ENCODE measurements at places on chromosomes 12 and 14. TPM values are rescaled to one million over a fixed set of nuclear protein-coding genes. Genes with fewer than 3 reads are reported as not detected.

DNA sequence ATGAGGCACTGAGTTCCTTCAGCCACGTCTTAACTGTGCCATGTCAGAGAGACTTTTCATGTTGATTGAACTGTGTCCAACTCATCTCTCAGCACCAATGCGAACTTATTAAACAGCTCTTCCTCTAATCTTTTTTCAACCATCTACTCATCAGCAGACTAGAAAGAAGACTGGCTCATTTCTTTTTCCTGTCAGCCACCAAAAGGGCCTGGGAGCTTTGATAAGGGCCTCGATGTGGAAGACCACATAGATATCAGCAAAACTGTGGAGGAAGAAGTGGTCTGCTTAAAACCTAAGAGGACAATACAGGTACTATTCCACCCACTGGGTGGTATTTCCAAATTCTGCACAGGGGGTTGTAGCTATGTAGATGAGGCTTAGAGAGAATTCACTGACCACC is 3.6 kb upstream of the PLXNC1 start:
- H3K36me3 ChIP-seq = no peaks in the 10 kb centered on the region
- H3K4me1 ChIP-seq = peaks cover 3% of the 10 kb centered on the region
- DNase-seq = no peak
- H3K27ac ChIP-seq = no peak overlapping the region

GRCh38 chr12:67920413-67920812 is 68.8 kb upstream of the IFNG-AS1 start:
- H3K4me1 ChIP-seq = peaks cover 29% of the 10 kb centered on the region
- H3K27ac ChIP-seq = peak overlapping the region; percentile 35
- no peaks in the 10 kb centered on the region for H3K36me3 ChIP-seq
- H3K4me3 ChIP-seq = no peak overlapping the region

DNA sequence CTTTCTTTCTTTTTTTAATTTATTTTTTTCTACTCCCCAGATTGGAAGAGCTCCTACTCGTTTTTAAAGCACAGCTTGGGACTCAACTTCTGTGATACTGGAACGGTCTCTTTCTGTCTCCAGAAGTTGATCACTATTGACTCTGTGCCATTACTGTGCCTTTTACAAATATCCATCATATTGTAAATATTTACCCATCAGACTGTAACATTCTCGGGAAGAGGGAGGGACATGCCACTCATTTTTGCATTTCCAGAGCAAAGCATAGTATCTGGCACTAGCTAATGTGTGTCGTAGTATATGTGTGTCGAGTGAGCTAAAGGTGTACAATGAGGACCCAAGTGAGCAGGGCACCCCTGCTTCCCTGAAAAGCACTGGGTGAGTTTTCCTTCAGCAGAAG is 24.0 kb upstream of the GSG1 start:
- peaks cover 49% of the 10 kb centered on the region for H3K4me1 ChIP-seq
- no peaks in the 10 kb centered on the region for H3K27me3 ChIP-seq
- no peak overlapping the region for H3K4me3 ChIP-seq
- H3K36me3 ChIP-seq = no peaks in the 10 kb centered on the region
- DNase-seq = no peak

GRCh38 chr14:77204459-77204771 is 22.8 kb downstream of the TMEM63C start:
- no peak overlapping the region for H3K27ac ChIP-seq
- peaks cover 42% of the 10 kb centered on the region for H3K27me3 ChIP-seq
- H3K36me3 ChIP-seq = no peaks in the 10 kb centered on the region
- H3K4me3 ChIP-seq = no peak overlapping the region
- no peak for DNase-seq
- H3K4me1 ChIP-seq = no peaks in the 10 kb centered on the region

- no peak overlapping the region for H3K27ac ChIP-seq
- H3K4me1 ChIP-seq = peaks cover 17% of the 10 kb centered on the region
Measured at GRCh38 chr12:10607885-10608458, 5.4 kb downstream of the MAGOHB start.

DNA sequence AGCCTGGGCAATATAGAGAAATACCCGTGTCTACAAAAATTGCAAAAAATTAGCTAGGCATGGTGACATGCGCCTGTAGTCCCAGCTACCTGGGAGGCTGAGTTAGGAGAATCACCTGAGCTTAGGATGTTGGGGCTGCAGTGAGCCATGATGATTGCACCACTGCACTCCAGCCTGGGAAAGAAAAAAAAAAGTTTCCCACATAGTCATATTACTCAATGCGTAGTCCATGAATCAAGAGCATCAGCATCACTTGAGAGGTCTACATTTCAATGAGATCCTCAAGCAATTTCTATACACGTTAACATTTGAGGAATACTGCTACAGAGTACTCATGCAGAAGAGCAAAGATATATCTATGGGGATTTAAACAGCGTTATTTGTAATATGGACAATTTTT is 5.2 kb upstream of the LRRC23 start:
- H3K4me3 ChIP-seq = no peak overlapping the region
- no peaks in the 10 kb centered on the region for H3K36me3 ChIP-seq
- no peak for DNase-seq
- H3K27ac ChIP-seq = no peak overlapping the region
- H3K27me3 ChIP-seq = no peaks in the 10 kb centered on the region
- no peaks in the 10 kb centered on the region for H3K4me1 ChIP-seq

DNA sequence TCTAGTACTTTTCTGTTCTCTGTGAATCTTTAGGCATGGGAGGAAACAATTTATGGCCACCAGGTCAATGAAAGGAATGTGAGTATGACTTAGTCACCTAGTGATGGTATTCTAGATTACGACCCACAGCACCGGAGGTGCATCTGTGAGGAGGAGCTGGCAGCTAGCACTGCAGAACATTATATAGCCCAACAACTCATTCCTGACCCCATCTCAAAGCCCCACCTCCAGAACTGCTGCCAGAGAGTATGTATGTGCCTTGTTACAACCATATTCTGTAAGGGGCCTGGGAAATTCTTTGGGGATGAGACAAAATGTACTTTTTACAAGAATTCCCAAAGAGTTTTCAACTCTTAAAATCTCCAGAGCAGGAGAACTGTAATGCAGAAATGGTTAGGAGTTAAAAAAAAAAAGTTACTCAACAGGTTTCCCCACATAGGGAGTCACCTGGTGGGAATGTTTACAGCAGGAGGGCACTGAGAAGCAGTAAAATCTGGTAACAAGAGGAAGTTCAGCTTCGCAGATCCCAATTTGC is 34.9 kb upstream of the CERS5 start:
- DNase-seq = no peak
- peak overlapping the region; percentile 98 for H3K27ac ChIP-seq
- peak overlapping the region; percentile 32 for H3K4me3 ChIP-seq
- peaks cover 31% of the 10 kb centered on the region for H3K36me3 ChIP-seq
- H3K4me1 ChIP-seq = peaks cover 31% of the 10 kb centered on the region

DNA sequence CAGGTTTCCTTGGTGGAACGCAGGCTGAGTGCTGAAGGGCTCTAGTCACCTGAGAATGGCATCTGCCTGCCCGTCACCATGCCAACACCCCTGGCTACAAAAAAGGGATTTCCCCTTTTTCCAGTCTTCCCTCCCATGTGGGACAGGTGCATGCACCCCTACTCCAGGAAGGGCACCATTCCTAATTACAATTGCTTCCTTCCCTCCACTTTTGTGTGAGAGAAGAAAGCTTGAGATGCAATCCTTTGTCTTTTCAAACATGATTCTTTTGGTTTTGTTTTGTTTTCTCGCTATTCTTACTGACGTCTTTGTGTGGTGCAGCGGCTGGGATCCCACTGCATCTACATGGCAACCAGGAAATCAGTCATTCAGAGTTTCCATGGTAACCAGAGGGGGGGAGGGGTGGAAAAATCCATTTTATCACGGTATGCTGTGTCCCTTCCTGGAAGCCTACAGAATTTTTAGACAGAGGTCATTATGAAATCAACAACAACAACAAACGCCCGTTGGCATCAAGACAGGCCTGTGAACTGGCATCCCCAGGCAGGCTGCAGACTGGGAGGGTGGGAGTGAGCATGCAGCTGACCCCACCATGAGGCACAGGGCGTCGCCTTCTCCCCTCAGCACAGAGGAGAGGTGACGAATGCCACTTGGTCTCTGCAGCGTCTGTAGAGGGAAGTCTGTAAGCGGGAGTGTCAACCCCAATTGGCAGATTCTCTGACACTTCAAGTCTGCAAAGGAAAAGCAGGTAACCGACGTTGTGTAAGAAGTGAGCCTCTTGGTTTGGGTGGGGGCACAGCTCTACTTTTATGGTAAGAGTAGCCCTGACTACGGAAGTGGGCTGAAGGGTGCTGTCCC is 13.6 kb upstream of the GNG2 start:
- H3K27ac ChIP-seq = no peak overlapping the region
- no peaks in the 10 kb centered on the region for H3K36me3 ChIP-seq
- H3K4me3 ChIP-seq = peak overlapping the region; percentile 9
- no peak for DNase-seq
- no peaks in the 10 kb centered on the region for H3K27me3 ChIP-seq

- peaks cover 40% of the 10 kb centered on the region for H3K36me3 ChIP-seq
- H3K27ac ChIP-seq = no peak overlapping the region
- no peaks in the 10 kb centered on the region for H3K27me3 ChIP-seq
- DNase-seq = no peak
- peaks cover 6% of the 10 kb centered on the region for H3K4me1 ChIP-seq
- no peak overlapping the region for H3K4me3 ChIP-seq
Measured at GRCh38 chr12:119749666-119750065, 81.7 kb downstream of the PRKAB1 start.

DNA sequence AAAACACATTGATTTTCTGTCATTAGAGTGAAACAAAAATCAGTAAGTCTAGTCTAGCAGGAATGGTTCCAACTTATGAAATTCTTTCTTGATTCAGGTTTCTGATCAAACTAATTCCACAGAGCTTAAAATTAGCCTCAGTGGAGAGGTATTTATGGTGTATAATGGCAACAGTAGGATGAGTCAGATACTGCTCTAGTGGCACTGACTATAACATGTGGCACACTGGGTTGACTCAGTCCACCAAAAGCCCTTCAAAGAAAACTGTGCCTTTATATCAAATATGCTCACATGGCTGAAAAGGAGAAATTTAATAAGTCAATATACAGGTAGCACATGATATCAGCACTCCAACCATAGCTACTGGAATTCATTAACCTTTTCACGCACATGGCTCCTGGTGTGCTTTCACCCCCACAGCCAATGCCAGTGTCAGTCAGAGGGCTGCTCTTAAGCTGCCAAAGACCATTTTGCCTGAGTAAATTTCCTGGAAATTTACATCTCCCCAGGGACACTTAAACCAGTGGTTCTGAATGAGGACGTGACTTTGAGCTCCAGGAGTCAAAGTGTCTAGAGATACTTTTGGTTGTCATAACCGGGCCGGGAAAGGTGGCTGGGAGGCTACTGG is 21.7 kb upstream of the CATSPERB start:
- no peak overlapping the region for H3K27ac ChIP-seq
- no peak for DNase-seq
- H3K4me1 ChIP-seq = peaks cover 12% of the 10 kb centered on the region
- peaks cover 6% of the 10 kb centered on the region for H3K27me3 ChIP-seq
- H3K36me3 ChIP-seq = no peaks in the 10 kb centered on the region
- H3K4me3 ChIP-seq = no peak overlapping the region

- no peaks in the 10 kb centered on the region for H3K4me1 ChIP-seq
- DNase-seq = no peak
- H3K27ac ChIP-seq = no peak overlapping the region
Measured at GRCh38 chr14:98580131-98580678, 691.8 kb downstream of the BCL11B start.

DNA sequence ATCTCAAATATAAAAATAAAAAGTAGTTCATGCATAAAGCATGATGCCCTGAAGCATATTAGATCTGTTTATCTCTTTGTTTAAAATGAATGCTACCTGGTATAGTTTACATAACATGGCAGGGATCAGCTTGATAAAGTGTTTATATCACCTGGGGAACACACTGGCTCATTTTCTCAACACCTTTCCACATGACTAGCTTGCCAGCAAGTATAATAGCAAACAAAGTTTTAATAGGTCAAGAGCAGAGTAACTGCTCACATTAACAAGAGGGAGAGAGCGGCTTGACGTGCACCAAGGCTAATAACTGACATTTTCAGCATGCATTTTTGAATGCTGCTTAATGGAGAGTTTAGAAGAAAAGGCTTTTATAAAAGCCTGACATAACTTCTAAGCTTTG is 246.4 kb downstream of the EGLN3 start:
- peaks cover 61% of the 10 kb centered on the region for H3K27me3 ChIP-seq
- no peak for DNase-seq
- no peak overlapping the region for H3K27ac ChIP-seq
- H3K4me1 ChIP-seq = peaks cover 9% of the 10 kb centered on the region
- H3K36me3 ChIP-seq = no peaks in the 10 kb centered on the region
- no peak overlapping the region for H3K4me3 ChIP-seq

- H3K36me3 ChIP-seq = no peaks in the 10 kb centered on the region
- H3K4me1 ChIP-seq = no peaks in the 10 kb centered on the region
- DNase-seq = no peak
- no peak overlapping the region for H3K27ac ChIP-seq
- H3K27me3 ChIP-seq = peaks cover 41% of the 10 kb centered on the region
Measured at GRCh38 chr14:30861200-30861599, 13.2 kb upstream of the COCH start.

GRCh38 chr12:13023811-13024530 is 20.2 kb upstream of the FAM234B start:
- no peaks in the 10 kb centered on the region for H3K4me1 ChIP-seq
- no peak for DNase-seq
- H3K27me3 ChIP-seq = no peaks in the 10 kb centered on the region
- no peaks in the 10 kb centered on the region for H3K36me3 ChIP-seq
- H3K4me3 ChIP-seq = no peak overlapping the region

- no peak overlapping the region for H3K4me3 ChIP-seq
- peaks cover 9% of the 10 kb centered on the region for H3K27me3 ChIP-seq
- peaks cover 6% of the 10 kb centered on the region for H3K4me1 ChIP-seq
- DNase-seq = no peak
Measured at GRCh38 chr14:50823051-50823761, 7.8 kb downstream of the NIN start.

GRCh38 chr12:16407346-16407745 is 59.9 kb downstream of the MGST1 start:
- H3K27me3 ChIP-seq = no peaks in the 10 kb centered on the region
- no peak overlapping the region for H3K27ac ChIP-seq
- H3K4me3 ChIP-seq = no peak overlapping the region
- DNase-seq = no peak

DNA sequence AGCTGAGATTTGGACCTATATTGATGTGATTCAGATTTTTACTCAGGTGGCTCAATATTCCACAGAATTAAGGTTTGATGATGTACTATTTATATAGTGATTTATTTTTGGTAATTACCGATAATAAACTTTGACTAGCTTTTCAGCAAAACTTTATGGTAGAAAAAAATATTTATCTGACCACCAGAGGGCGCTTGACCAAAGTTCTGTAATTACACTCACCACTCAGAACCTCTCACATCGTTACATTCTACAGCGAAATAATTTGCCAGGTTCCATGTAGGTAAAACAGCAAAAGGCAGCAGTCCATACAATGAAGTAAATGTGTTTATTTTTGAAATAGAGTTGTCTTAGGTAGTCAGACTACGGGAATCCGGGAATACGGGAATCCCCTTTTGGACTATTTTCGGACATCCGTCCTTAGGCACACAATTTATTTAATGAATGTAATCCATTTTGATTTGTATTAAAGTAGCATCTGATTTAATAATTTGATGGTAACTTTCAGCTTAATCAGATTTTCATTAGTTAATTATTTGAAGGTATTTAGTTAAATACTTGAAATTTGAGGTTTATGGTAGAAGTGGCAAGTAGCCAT is 143.0 kb upstream of the DDHD1 start:
- no peak for DNase-seq
- no peak overlapping the region for H3K4me3 ChIP-seq
- no peaks in the 10 kb centered on the region for H3K27me3 ChIP-seq
- H3K27ac ChIP-seq = no peak overlapping the region
- H3K4me1 ChIP-seq = no peaks in the 10 kb centered on the region
- no peaks in the 10 kb centered on the region for H3K36me3 ChIP-seq

Gene MANSC1
- 16.6 TPM for total RNA-seq

Gene C3AR1
- not detected for total RNA-seq

Gene KCNC2
- total RNA-seq = 1.4 TPM

Gene SMIM41
- total RNA-seq = not detected

Gene TMEM63C
- total RNA-seq = 7.7 TPM

All from mesothelial cell of epicardium (in vitro differentiated cells).